ENCODE measurements at places on chromosomes 11 and 22.
A peak's percentile ranks its signal among the peaks of the same experiment; 100 is the strongest.

DNA sequence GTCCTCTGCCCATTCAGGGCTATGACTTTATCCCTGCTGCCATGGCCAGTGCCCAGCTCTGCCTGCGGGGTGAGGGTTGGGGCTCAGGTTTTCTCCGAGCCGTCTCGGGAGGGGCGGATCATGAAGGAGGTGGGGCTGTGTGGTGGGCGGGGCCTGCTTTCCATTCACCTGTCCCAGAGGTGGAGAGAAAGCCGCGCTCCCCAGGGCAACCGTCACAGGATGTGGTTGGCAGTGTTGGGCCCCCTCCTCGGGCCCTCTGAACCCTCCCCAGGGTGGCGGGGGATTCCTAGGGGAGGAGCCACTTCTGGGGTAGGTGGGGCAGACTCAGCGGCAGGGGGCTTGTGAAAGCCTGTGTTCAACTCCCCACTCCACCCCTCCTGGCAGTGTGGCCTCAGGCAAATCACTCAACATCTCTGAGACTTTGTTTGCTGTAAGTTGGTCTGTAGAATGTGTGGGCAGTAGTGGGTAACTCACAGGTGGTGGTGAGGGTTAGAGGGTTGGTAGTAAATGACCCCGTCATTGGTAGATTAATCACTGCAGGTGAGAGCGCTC lies 50.3 kb downstream of the CD6 start:
- DNase-seq = no peak

GRCh38 chr22:17137170-17137569 lies 16.0 kb upstream of the TMEM121B start:
- no peak for DNase-seq

DNA sequence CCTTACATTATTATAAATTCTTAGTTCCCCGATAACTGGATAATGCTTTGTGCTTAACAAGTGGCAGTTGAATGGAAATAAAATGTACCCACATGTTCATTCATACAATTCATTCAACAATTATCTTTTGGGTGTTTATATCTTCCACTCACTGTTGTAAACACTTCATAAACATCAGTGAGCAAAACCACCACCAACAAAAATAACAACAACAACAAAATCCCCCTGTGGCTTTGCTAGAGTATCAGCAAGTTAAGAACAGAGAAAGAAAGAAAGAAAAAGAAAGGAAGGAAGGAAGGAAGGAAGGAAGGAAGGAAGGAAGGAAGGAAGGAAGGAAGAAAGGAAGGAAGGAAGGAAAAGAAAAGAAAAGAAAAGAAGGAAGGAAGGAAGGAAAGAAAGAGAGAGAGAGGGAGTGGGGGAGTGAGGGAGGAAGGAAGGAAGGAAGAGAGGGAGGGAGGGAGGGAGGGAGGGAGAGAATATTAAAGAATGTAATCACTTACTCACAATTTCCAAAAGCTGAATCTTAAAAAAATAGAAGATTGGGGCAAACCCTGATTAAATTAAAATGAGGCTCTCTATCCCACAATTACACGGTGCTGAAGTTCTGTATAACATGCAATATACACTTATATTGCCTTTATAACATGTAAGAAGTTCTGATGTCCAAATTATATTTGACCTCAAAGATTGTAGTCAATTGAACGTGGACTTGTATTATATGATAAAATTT lies 2238.8 kb downstream of the LRRC4C start:
- DNase-seq = peak; percentile 97

DNA sequence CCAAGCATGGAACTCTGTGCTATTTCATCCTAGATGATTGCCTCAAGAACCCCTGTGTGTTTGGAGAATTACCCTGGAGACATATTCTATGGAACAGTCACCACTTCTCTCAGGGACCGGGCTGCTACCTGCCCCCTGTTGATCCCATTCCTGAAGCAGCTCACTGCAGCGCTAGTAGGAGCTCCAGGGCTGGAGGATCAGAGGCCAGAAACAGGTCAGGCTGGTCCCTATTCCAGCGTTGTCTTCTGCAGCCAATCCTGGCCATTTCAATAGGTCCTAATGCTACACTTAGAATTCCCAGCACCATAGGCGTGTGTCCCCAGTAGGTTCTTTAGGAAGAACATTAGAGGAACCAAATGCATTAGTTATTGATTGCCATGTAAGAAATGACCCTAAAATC lies 48.9 kb downstream of the BTG4 start:
- DNase-seq = no peak

- DNase-seq = no peak
Observed at GRCh38 chr11:131875611-131876010, 505.2 kb downstream of the NTM start.

- no peak for DNase-seq
Observed at GRCh38 chr11:20881328-20882079, 212.1 kb downstream of the NELL1 start.

DNA sequence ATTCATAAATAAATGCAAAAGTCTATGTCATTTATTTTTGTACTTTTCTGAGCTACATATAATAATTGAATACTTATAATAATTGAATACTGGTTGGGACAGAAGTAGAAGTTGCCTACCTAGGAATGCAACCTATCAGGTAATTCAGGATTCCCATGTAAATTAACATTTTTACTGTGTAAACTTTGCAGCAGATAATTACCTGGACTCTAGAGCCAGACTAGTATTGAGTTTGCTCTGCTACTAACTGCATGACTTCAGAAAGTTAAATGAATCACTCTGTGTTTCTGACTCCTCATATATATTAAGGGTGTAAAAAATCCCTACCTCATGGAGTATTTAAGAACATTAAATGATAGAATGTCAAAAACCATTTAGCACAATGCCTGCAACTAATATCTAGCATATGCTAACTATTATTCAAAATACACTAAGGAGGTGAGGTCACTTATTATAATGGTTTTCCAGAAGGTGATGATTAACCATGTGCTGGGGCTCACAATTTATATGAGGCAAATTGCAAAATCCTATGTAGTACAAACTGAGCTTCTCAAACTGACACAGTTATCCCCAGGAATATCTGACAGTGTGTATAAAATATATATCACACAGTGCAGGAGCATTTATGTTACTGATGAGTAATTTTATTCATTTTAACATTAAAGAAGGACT lies 138.1 kb upstream of the ANO3 start:
- no peak for DNase-seq

DNA sequence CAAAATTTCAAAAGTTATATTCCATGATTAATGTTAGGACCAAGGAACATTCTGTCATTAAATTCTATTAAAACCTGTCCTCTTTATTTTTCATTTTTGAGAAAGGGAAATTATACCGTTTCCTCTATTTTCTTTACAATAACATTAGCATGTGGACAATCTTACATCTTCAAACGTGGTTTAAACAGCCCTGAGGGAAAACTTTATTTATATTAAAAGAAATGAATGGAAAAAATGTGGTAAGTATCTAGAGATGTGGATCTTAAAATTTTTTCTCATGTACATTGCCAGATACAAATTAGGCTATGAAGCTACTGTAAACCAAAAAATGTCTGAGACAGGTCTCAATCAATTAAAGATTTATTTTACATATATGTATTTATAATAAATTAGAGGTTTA lies 18.9 kb upstream of the FIBIN start:
- DNase-seq = no peak

GRCh38 chr11:23078289-23078971 lies 218.2 kb upstream of the CCDC179 start:
- peak; percentile 22 for DNase-seq

DNA sequence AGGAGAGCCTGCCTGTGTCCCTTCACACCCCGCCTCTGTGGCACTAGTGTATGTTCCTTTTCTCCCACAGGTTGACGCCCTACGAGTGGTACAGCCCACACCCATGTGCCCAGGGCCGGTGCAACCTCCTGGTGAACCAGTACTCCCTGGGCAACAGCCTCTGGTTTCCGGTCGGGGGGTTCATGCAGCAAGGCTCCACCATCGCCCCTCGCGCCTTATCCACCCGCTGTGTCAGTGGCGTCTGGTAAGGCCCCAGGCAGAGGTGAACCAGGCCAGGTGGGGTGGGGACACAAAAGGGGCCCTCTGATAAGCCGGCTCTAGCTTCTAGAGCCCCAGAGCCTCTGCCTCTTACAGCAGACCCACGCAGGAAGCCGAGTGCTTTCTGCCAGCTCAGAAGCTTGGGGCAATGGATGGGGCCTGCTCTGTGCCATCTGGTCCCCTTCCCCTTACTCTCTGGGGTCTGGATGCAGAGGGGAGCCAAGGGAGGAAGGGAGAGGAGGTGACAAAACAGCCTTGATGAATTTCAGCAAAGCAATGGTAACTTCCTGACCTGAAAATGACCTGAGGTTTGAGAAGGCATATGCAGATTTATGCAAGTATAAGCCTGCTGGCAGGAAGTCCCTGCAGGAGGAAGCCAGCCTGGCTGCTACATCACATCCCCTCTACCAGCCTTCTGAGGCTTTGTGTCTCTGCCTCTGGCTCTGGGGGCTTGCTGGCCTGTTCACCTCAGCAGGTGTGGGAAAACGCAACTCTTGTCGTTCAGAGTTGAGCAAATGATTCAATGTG lies 67.0 kb upstream of the TBCEL start:
- no peak for DNase-seq

DNA sequence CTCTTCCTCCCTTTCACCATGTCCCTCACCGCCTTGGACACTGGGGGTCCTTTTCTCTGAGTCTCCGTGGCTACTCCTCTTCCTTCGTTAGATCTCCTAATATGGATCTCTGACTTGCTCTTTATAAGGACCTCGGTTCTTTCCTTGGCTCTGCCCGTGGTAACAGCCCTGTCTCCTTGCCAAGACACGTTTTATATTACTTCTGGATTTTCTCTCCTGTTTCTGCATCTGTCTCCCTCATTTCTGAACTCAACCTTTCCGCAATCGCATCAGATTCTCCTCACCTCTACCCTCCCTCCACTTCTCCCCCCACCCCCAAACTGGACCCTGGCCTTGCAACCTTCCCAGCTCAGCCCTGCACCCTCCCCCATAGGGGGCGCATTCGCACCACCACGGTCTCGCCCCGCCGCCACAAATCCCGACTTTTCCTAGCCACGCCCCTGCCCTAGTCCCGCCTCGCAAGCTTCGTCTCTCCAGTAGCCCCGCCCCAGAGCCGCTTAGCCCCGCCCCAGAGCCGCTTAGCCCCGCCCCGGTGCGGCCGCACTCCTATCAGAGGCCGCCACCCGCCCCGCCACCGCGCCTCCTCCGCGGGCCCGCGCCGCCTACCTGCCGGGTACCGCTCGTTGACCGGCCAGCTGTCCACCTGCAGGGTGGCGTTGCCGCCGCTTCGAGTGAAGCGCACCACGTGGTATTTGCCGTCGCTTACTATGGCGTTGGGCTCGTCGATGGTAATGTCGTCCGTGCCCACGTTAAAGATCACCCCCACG lies 39.0 kb downstream of the SLC22A12 start:
- DNase-seq = peak; percentile 37

DNA sequence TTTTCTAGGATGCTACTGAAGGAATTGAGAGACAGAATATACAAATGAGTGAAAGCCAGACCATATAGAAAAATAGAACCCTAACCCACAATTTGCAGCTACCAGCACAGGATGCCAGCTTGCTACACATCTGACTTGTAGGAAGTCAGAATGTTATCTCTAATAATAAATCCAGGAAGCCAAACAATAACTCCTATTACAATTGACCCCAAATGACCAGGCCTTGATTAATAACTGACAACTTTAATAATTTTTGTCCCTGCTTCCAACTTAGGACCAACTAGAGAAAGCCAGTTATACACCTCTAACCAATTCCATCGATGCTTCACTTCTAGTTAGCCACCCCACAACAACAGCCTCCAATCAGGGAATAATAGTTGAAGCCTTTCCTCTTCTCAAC lies 193.4 kb downstream of the CASP12 start:
- no peak for DNase-seq

- no peak for DNase-seq
Observed at GRCh38 chr11:31555938-31556337, 46.4 kb downstream of the ELP4 start.

- DNase-seq = no peak
Observed at GRCh38 chr11:116504541-116505297, 268.1 kb downstream of the BUD13 start.

- DNase-seq = peak; percentile 6
Observed at GRCh38 chr11:99069856-99070444, 49.2 kb downstream of the CNTN5 start.

GRCh38 chr11:104219096-104219495 lies 55.1 kb upstream of the PDGFD start:
- DNase-seq = no peak

- DNase-seq = no peak
Observed at GRCh38 chr11:46404476-46405017, 13.0 kb upstream of the CHRM4 start.

All from A673 (cell line).